ENCODE measurements at places on chromosomes 7 and 10.

GRCh38 chr7:39588416-39588815 lies 22.2 kb downstream of the YAE1 start:
- no peak for DNase-seq

DNA sequence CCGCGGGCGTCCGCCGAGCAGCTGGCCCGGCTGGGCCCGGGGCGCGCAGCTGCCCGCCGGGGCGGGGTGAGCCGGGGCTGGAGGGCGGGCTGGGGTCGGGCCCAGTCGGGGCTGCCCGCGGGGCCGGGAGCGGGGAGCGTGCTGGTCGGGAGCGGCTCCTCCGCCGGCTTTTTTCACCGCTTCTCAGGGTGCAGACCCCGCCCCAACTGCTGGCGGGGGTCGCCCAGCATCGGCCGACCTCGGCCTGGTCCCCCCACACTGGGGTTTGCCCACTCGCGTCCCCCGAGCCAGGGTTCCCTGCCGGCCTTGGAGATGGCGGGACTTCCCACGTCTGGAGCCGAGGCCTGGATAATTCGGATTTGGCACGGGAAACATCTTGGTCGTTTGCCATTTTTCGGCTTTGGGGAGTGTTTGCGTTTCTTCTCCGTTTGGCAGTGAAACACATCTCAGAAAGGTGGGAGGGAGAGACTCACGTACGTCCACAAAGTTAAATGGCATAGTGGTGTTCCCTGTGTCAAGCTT lies 432 bp downstream of the TMEM248 start:
- DNase-seq, result peak; percentile 48

DNA sequence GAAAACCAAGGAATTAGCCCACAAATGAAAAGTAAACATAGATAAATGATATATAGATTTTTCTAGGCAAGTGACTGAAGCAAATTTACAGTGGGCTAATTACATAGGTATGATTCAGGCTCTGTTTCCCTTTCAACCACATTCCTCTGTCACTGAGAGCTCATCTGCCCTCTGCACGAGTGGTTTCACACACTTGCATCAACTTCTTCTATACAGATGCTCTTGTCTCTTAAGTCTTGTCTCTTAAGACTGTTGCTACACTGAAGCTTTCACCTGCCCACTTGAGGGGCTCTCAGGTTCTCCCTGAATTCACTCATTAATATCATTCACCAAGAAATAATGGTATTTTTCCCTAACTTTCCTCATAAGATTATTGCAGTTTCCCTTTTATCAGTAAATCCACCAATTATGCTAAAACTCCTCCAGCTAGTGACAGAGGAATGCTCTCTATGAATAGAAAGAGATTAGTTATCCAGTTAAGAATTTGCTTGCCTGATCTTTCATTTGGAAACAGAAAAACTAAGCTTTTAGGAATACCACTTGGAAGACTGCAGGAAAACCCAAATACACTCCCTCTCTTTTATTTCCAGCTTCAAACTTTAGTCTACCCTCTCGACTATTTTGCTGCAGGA lies 95.7 kb downstream of the ELAPOR2 start:
- no peak for DNase-seq

DNA sequence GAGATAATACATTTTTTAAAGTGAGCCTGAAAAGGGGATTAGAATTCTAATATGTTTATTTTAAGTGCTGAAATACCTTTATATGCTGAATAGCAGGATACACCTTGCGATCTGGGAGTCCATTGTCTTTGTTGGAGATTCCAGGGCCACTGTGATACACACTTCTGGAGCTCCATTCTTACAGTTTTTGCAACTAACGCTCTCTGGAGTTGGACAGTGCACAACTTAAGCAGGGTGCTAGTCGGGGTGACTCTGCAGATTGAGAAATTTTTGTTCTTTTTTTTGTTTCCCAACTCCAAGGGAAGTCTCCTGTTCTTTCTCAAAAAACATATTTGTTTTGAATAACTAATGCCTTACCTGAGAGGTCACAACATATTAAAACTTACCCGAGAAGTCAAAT lies 23.7 kb upstream of the POU6F2 start:
- no peak for DNase-seq

GRCh38 chr7:66679633-66680244 lies 51.1 kb downstream of the KCTD7 start:
- no peak for DNase-seq

DNA sequence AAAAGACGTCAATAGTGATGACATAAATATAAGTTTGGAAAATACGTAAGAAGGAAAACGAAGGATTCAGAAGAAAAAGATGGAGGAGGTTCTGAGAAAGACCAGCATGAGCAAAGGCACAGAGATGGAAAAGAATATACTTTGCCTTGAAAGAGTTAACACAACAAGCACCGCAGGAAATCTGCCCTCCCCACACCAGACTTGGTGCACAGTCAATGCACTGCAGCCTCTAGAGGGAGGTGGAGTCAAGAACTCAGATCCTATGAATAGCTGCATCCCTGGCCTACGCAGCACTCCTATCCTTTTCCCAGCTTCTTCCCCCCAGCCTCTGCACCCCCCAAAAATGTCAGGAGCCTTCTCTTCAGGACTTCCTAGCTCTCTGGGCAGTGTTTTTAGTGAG lies 1370.6 kb upstream of the LRRTM3 start:
- no peak for DNase-seq

GRCh38 chr7:1231214-1232102 lies 1.2 kb upstream of the UNCX start:
- DNase-seq, result no peak

DNA sequence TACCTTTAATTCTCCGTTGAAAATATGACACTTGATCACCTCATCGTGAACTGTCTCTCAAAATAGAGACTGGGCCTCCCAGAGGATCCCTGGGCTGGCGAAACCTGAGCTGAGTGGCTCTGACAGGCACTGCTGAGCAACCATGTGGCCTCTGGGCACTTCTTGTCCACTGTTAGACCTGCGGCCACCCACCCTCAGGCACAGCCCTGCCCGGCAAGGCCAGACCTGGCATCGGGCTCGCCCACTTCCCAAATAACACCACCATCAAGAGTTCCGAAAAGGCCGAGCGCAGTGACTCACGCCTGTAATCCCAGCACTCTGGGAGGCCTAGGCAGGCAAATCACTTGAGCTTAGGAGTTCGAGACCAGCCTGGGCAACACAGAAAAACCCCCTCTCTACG lies 82.5 kb downstream of the COBL start:
- DNase-seq, result no peak

- DNase-seq, result no peak
Observed at GRCh38 chr7:9029681-9030530, 596.5 kb downstream of the NXPH1 start.

DNA sequence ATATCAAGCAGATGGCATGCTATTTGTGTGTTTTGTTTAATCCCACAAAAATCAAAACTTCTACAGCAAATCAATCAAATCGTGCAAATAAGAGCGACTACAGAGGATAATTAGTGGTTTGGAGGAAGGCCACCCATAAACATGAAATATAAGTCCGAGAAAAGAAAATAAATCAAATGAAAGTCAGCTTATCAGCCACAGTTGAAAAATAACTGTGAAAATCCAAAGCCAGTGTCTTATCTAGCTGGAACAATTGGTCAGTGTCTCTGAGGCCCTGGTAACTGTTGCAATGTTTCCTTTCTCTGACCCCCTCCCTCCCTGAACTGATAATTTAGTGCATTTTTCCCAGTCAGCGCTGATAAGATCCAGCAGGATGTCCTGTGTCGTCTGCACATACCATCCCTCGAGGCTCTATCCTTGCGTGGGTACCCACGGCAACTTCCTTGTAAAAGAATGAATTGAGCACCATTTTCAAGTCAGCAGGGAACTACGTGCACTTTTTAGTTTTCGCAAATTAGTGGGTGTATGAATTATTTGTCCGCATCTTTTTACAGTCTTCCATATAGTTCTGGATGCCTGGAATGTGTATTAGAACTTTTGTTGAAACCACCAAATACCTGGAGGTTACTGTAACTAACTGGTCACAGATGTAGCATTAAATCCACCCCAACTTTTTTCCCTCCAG lies 10.8 kb upstream of the JCAD start:
- DNase-seq, result no peak

DNA sequence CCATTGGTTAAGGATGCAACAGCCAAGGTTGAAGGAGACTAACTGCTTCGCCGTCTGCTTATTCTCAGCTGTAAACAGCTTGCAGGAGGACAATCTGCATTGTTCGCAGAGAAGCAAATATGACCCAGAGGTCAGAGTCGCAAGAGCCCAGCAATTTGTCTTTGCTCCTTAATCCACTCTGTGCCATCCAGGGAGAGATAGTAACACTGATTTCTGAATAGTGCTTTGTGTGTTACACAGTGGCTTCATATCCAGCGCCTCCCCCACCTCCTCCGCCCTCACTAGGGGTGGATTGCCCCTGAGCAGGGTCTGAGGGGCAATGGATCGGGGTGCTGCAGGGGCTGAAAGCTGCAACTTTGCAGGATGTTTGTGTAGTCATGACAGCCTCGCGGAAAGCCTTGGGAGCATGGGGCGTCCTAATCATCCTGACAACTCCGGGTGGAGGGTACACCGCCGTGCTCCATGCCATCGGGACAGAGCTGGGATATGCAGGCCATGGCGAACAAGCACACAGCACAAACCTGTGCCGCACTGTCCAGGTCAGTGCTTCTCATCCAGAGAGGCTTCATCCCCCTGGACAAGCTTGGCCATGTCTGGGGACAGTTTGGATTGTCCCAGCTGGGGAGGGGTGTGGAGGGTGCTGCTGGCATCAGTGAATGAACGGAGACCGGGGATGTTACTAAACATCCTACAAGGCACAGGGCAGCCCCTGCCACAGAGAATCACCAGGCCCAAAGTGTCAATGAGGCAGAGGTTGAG lies 103.1 kb upstream of the INSIG1 start:
- DNase-seq, result no peak

DNA sequence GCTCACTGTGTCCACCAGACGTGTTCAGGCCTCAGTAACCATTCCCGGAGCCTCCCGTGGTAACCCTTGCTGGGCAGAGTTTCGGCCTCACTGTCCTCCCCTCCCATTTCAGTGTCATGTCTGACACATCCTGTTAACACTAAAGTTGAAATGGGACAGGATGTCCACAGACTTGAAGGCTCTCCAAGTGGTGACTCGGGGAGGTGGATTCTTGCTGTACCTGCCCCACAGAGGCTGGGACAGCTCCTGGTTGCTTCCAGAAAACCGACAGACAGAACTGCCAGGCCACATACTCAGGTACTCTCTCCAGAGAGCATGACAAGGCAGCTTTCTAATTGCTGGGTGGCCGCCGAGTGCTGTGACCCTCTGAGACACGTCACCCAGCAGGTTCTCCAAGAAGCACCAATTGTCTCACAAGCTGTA lies 17.9 kb upstream of the CYTH3 start:
- no peak for DNase-seq

DNA sequence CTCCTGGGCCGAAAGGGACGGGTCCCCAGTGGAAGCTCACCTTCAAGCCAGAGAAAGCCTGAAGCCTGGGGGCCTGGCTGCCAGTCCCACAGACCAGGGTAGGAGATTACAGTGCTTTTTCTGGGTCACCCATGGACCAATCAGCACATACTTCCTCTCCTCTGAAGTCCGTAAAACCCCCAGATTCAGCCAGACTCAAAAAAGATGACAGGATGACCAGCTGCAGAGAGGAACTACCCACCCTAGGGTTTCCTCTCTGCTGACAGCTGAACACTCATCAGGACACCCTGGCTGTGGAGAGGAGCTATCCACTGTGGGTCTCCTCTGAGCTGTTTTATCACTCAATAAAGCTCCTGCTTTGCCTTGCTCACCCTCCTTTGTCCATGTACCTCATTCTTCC lies 78.0 kb downstream of the SAMD9 start:
- no peak for DNase-seq

- DNase-seq, result no peak
Observed at GRCh38 chr10:9733766-9734165, 1283.9 kb upstream of the CELF2 start.

DNA sequence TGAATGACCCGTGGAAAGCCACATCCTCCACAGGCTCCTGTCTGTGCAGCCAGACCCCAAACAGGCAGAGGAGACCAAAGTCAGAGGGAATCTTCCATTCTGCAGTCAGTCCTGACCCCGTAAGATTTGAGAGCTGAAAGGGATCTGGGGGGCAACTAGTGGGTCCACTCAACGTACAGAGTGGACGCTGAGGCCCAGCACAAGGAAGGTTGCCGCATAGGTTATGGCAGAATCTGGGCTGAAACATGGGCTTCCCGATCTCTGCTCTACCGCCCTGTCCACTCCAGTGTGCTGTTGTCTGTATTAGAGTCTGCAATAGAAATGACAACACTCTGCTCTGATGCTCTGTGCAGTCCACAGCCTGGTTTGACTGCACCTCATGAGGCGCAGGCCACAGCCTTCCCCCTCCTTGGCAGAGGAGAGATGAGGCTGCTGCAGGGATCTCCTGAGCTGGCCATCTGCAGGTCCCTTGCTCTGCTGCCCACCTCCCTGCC lies 7.9 kb upstream of the ZNF22 start:
- DNase-seq, result no peak

- no peak for DNase-seq
Observed at GRCh38 chr10:126387041-126387921, 996 bp downstream of the ADAM12 start.

GRCh38 chr10:65491799-65492198 lies 1434.0 kb upstream of the LRRTM3 start:
- no peak for DNase-seq

- no peak for DNase-seq
Observed at GRCh38 chr10:49173853-49174252, 14.3 kb downstream of the TMEM273 start.

- DNase-seq, result no peak
Observed at GRCh38 chr10:61721431-61721830, 58.7 kb downstream of the CABCOCO1 start.

DNA sequence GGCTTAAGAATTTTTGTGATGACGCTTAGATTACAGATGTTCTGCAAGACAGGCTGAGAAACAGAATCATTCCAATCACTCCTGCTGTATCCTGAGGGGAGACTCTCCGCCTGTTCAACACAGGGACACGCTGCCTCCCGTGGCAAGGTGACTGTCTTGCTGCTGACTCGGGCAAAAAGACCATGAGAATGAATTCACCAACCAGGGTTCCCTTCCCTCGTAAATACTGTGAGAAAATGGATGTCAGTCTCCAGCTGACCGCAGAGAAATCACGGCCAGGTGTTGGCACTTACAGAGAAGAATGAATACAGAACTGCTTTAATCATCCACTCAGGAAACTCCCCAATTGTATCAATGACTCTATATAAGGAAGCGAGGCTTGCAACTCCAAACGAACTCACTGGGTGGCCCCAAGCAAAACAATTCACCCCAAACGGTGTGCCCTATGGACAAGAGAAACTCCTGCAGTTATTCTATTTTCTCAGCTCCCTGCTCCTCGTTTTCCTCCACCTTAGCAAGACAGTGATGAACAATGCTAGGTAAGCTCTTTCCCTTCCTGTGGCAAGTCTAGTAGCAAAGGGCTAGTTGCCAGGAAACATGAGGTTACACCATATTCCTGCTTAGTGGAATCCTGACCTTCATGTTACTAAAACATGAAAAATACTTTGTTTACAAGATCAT lies 22.8 kb downstream of the GNA12 start:
- no peak for DNase-seq

- no peak for DNase-seq
Observed at GRCh38 chr7:1513657-1514095, 9.5 kb upstream of the INTS1 start.

- no peak for DNase-seq
Observed at GRCh38 chr10:48983648-48984351, 44.2 kb upstream of the LRRC18 start.

- DNase-seq, result peak; percentile 24
Observed at GRCh38 chr7:148303295-148304082, 287.1 kb upstream of the C7orf33 start.
